ENCODE measurements at places on chromosomes 5 and 9.

DNA sequence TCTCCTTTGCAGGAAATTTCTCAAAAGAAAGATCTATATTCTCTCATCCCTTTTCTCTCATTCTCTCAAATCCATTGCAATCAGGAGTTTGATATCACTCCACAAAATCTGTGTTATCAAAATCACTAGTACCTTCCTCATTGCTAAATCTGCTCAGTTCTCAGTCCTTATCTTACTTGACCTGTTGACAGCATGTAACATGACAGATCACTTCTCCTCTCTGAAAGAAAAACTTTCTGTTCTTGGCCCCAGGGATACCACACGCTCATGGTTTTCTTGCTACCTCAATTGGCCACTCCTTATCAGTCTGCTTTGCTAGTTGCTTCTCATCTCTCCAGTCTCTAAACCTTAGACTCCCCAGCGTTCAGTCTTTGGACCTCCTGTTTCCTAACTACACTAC lies 22.1 kb downstream of the SRP19 start:
- DNase-seq: no peak

DNA sequence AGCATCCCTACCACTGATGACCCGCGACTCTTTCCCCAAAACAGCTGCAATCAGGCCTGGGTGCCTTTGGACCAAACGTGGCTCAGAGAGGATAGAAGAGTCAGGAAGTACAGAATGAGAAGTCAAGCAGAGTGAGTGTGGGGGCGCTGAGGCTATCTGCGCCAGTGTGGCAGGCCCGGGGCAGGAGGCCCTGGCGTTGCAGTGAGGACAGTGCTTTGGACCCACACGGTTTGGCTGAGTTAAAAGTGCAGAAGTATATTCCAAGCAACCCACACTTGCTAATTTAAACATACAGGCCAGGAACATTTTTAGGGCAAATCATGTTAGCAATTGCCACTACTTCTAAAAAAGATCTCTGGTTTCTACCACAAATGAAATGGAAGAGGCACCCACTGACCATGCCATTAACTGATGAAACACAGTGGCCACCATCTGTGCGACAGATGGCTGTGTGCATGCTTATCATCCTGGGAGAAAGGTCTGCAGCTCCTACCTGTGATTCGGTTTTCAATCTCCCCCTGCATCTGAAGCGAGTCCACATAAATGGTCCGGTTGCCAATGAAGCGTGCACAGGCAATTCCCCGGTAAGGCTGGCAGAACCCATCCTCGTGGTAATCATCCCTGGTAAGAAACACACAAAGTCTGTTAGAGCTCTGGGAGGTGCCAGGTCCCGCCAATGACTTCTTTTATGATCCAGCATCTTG lies 213.0 kb downstream of the ROR2 start:
- no peak for DNase-seq

GRCh38 chr9:99373912-99374311 lies 151.8 kb downstream of the SEC61B start:
- no peak for DNase-seq

GRCh38 chr5:407801-408268 lies 35.1 kb upstream of the EXOC3 start:
- DNase-seq: no peak

- DNase-seq: no peak
Observed at GRCh38 chr5:78050888-78051287, 243.6 kb downstream of the AP3B1 start.

- DNase-seq: no peak
Observed at GRCh38 chr9:125969868-125970267, 222.7 kb downstream of the PBX3 start.

DNA sequence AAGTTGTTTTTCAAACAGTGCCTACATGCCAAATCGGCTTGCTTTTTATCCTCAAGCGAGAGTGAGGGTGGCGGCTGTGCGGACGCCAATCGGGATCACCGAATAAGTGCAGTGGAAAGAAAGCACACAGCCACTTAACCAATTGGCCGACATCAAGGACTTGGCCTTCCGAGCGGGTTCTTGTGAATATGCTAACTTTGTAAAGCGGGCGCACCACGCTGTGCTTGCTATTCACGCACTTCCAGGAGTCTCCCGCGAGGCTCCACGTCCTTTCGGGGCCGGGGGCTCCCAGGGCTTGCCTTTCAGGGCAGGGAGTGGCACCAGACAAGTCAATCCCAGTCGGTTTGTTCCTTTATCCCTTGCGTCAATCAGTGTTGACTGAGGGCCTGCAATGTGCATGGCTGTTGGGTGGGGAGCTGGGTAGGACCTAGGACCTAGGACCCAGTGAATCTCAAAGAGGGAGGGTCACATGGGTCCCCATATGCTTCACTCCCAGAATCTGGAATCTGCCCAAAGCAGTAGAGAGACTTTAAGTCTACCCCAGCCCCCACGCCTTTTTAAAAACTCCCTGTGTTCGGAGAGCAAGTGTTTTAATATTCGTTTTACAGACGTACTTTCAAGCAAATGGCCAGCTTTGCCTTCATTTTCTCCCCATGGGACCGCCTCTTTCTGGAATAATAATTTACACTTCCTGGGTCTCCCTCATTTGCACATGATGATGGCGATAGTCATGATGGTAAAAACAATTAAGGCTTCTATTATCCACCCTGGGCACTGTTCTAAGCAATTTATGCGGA lies 2.0 kb upstream of the GCNT4 start:
- no peak for DNase-seq

- no peak for DNase-seq
Observed at GRCh38 chr5:165457859-165458481, 1952.6 kb downstream of the MAT2B start.

- no peak for DNase-seq
Observed at GRCh38 chr5:58248221-58248620, 211.7 kb downstream of the PLK2 start.

- DNase-seq: no peak
Observed at GRCh38 chr5:15763754-15764153, 263.8 kb downstream of the FBXL7 start.

DNA sequence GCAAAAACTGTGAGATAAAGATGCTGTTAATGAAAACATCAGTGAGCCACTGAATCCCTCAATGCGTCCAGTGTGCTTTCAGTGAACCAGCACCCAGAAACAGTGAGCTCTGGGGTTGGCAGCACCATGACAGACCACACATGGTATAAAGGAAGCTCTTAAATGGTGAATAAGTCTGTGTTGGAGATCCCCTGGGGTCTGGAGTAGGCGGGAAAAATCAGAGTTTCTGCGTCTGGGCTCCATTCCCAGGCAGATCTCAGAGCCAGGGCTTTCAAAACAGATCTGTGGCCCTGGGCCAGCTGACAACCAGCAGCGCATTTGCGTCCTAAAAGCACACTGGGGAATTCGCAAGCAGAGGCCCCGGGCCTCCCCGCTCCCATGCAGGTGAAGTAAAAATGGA lies 233.5 kb downstream of the FRMD3 start:
- DNase-seq: no peak

GRCh38 chr9:31146485-31147166 lies 1237.8 kb upstream of the ACO1 start:
- no peak for DNase-seq

- no peak for DNase-seq
Observed at GRCh38 chr9:80885894-80886293, 803.5 kb downstream of the TLE1 start.

- DNase-seq: no peak
Observed at GRCh38 chr5:95770830-95771708, 39.9 kb downstream of the RHOBTB3 start.

- DNase-seq: no peak
Observed at GRCh38 chr5:103057208-103058130, 62.5 kb downstream of the GIN1 start.

DNA sequence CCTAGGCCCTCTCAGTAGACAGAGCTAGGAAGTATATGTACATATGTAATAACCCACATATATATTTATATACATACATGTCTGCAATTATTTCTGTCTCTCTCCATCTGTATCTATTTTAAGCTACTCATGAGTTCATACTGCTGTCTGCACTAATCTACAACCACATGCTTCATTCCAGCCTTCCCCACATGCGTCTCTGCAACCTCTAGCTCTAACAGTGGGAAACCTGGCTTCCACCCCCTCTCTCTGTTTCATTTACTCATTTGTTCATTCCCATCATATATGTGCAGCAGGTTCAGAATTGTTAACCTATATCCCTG lies 23.3 kb downstream of the DCANP1 start:
- DNase-seq: no peak

DNA sequence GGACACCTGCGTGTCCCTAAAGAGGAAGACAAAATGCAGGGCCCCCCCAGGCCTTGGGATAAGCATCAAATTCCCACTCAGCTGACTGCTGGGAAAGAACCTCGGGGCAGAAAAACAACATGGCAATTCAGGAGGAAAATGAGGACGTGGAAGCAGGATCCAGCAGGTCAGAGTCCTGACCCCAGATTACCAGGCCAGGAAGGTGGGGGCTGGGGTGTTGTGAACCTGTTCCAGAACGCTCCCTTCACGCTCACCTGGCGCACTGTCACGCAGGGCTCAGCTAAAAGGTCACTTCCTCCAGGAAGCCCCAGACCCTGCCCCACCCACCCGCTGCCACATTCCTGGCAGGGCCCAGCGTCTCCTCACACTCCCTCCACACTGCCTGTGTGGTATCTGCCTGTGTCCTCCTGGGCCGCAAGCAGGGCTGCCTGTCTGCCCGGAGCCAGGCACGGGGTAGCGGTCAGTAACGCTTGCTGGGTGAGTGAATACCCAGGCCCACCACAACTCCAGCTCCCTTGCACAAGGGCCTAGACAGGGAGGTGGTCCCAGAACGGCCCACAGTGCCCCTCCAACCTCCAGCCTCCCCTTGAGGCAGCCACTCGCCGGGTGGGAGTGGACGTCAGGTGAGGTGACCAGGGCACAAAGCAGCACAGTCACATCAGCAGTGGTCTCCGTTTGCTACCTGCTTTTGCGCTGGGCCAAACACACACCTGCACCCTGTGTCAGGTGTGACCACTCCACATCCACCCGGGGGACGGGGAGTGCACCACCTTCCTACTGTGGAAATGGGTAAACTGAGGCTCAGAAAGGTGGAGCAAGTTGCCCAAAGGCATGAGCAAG lies 18.1 kb downstream of the VAV2 start:
- no peak for DNase-seq

GRCh38 chr5:23013395-23013998 lies 160.4 kb upstream of the CDH12 start:
- no peak for DNase-seq

GRCh38 chr5:157659868-157660660 lies 7.8 kb upstream of the SOX30 start:
- no peak for DNase-seq

- DNase-seq: no peak
Observed at GRCh38 chr5:150120062-150120441, 33.7 kb upstream of the CSF1R start.

- DNase-seq: no peak
Observed at GRCh38 chr5:135823881-135824280, 10.6 kb upstream of the SLC25A48 start.

GRCh38 chr5:68217528-68217927 lies 2.0 kb downstream of the PIK3R1 start:
- no peak for DNase-seq

DNA sequence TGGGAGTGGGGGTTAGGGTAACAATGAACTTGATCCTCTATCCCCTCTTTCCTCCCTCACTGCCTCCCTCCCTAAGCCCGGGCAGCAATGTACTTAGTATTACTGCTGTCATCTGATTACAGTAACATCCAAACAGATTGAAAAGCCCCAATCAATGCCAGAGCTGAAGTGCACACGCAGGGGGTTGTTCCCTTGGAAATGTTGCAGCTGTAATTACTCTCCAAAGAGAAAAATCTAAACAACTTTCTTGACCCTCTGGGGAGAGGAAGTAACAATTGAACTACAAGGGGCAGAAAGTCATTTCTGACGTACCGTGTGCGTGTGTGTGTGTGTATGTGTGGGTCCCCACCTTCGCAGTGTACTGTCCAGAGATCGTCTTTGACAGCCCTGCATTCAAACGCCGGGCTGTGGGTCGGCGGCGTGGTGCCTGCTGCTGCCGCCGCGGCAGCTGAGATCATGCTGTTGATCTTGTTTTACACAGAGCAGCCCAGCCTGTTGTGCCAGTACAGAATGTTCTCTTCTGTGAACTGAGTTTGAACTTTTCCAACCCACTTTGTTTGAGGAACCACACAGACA lies 66.0 kb upstream of the KLF9 start:
- DNase-seq: peak; percentile 41

DNA sequence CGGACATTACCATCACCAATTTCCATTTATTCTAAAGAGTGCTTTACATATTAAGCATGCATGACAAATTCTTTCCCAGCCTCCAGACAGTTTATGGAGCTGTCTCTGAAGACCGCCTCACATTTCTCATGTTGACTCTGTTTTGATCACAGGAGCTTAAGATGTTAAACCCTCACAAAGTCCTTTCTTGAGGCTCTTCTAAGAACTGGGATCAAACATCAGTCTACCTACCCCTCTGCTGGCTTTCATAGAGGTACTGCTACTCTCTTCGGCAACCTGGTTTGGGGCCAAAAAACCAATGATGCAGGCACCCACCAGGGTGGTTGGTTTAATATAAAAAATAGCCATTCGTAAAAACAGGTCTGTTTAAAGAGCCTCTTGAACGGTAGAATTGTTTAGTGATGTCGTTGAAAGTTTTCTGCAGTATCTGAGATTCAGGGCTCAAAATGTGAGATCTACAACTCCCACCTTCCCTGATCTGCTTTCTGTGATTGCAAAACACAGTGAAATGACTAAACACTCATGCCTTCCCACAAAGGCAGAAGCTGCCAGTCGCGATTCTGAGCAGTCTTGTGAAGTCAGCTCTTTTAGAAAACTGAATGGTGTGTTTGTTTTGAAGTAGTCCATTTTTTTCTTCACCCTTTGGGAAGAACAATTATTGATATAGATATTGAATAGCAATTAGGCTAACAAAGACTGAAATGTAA lies 3.5 kb downstream of the RXFP3 start:
- no peak for DNase-seq

DNA sequence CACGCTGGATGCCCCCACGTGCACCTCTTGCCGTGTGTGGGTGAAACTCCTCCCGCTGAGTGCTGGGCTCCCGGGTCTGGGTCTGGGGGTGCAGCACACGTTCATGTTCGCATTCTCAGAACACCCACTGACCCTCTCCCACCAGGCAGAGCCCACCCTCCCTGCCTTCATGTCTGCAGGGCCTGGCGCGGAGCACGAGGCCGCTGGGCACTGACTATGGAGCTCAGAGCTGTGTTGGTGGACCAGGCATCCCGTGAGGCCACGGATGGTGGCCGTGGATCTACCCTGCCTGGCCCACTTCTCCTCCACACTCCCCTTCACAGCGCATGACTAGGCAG lies 8.8 kb downstream of the LCN12 start:
- no peak for DNase-seq

DNA sequence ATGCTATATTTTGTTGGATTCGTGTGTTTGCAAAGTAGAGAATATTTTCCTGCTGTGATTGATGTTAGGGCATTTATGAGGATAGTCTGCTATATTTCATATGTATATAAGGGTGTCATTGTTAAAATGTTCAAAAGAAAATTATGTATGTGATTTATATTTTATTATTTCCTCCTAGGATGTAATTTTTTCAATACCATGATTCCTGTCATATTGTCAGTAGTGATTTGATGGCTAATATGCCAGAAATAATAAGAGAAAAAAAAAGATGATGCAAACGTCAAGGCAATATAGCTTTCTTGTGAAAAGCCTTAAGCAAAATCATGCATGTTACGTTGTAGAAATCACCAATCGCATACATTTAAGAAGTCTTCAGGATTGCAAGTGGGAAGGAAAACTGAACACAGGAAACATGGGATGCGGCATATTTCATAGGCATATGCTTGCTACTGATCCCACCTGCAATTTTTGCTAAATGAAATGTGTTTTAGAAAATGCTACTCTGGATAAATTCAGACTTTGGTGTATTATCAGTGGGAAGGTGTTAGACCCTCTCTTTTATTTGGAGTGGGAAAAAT lies 224.5 kb downstream of the MAST4 start:
- DNase-seq: no peak

Data from D721Med (cell line).